ENCODE measurements at places on chromosomes 4 and X.

GRCh38 chr4:102723511-102723910 lies 37.3 kb downstream of the MANBA start:
- no peaks in the 10 kb centered on the region for H3K27me3 ChIP-seq
- no peak overlapping the region for H3K27ac ChIP-seq
- DNase-seq, result no peak

DNA sequence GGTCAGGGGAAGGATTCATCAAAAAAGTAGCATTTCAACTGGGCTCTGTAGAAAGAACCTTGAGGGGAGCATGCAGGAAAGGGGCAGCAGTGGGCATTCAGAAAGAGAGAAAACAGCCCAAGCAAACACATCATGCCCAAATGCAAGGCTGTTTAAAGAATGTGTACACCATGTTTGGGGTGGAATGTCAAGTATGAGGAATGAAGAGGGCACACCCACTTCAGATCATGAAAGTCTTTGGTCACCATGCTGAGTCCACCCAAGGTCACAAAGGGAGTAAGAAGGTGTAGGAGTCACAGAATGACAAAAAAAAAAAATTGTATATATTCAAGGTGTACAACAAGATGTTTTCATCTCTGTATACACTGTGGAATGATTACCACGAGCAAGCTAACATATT lies 9.4 kb downstream of the S100G start:
- H3K27me3 ChIP-seq, result no peaks in the 10 kb centered on the region
- no peak overlapping the region for H3K27ac ChIP-seq
- H3K4me3 ChIP-seq, result no peak overlapping the region

DNA sequence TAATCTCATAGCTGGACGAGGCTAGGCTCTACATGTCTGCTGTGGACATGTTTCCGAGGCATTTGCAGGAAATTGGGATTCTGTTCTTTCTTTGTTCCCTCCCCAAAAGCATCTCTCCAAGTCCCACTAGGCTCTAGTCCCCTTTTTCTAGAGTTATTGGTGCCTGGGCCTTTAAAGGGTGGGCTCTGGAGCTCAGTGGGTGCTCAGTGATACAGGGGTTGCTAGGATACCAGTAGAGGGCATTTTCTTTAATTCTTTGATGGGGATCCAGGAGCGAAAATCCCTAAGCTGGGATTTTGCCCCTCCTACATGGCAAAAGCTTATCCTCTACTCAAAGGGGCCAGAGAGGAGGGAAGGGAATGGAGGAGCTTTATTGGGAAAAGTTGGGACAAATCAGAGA lies 34.2 kb downstream of the ARHGEF9 start:
- DNase-seq, result no peak
- H3K4me3 ChIP-seq, result no peak overlapping the region
- H3K4me1 ChIP-seq, result peaks cover 21% of the 10 kb centered on the region

- H3K27me3 ChIP-seq, result no peaks in the 10 kb centered on the region
- H3K36me3 ChIP-seq, result no peaks in the 10 kb centered on the region
- H3K4me1 ChIP-seq, result no peaks in the 10 kb centered on the region
- no peak overlapping the region for H3K27ac ChIP-seq
These were observed 534.6 kb upstream of the FAM241A start for GRCh38 chr4:111610681-111611080.

GRCh38 chr4:138952411-138952810 lies 63.2 kb upstream of the NOCT start:
- DNase-seq, result no peak
- H3K27me3 ChIP-seq, result no peaks in the 10 kb centered on the region
- H3K36me3 ChIP-seq, result no peaks in the 10 kb centered on the region

All from transverse colon (tissue), 4 donors.